Stimulated activated CD8-positive, alpha-beta memory T cell treated with anti-CD3 and anti-CD28 coated beads, Interleukin-7, amount 100 ng/mL, for 4 hours (primary cell): ENCODE measurements at places on chromosomes 16 and 17.

DNA sequence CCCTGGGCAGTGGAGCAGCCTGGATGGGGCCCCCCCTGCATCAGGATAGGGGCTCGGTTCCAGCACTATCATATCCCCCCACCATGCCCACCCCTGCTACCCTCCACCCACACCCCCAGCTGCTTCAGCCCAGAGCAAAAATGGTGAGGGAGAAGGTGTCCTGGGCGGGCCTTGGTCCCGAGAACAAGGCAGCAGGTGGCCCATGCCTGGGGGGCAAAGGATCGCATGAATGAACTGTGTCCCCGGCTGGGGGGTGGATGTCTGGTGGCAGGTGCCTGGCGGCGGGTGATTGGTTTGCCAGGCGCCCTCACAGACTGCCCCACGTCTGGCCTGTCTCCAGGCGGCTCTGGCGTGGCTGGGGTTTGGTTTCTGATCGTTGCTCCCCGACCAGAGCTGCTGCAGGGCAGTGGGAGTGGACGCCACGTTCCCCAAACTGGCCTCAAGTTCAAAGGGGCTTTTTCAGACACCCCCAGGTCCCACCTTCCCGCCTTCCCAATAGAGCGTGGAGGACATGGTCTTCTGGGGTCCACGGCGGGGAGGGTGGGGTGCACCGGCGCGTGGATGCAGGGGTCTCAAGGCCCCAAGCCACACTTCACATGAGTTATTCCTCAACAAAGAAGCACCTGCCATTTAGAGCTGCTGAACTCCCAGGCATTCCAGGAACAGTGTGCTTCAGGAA, 12.6 kb downstream of the UTS2R start:
- no peak for DNase-seq

GRCh38 chr16:3503523-3503922, 2.7 kb downstream of the CLUAP1 start:
- peak; percentile 44 for DNase-seq

GRCh38 chr17:43982171-43982570, 22.3 kb upstream of the NAGS start:
- no peak for DNase-seq

- DNase-seq: no peak
These were observed 138.3 kb downstream of the CHD9NB start for GRCh38 chr16:52914428-52914827.

- DNase-seq: no peak
These were observed 85.6 kb downstream of the SPECC1 start for GRCh38 chr17:20094777-20095176.
